Activated T-cell treated with anti-CD3 and anti-CD28 coated beads, Interleukin-2, amount 50 U/mL, for 72 hours (primary cell): ENCODE measurements at places on chromosomes 1 and 21. TPM values are rescaled to one million over a fixed set of nuclear protein-coding genes. Genes with fewer than 3 reads are reported as not detected.

The STMN1 gene
- total RNA-seq = 478 TPM

The HJV gene
- total RNA-seq = not detected

The TNFSF4 gene
- total RNA-seq = 2.0 TPM

The OR6N1 gene
- not detected for total RNA-seq

The C1orf56 gene
- total RNA-seq = 2.1 TPM

The ATP1A4 gene
- not detected for total RNA-seq

The KCNK1 gene
- 0.43 TPM for total RNA-seq

The TFAP2E gene
- total RNA-seq = 1.2 TPM

The KCNH1 gene
- not detected for total RNA-seq

The FCER1G gene
- total RNA-seq = 1.8 TPM

The OR10Z1 gene
- not detected for total RNA-seq

GRCh38 chr1:236041631-236042618, 23.0 kb downstream of the NID1 start:
- DNase-seq = no peak

GRCh38 chr1:229474509-229474908, 33.6 kb downstream of the NUP133 start:
- DNase-seq = no peak

DNA sequence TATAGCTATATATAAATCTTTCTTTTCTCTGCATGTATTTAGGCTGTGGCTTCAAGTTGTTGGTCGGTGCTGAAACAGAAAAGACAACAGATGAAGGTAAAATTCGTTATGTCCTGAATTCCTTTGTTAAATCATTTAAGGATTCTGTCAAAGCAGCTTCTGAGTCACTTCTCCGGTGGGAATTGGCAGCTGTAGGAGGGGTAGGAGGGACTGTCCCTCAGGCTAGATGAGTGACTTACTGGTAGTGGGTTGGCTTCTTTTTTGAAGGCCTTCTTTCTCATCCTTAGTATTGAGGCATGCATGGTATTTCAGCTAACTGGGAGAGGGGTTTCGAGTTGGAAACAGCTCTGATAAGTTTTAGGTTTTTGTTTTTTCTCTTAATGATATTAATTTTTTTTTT, 22.1 kb upstream of the NEXN start:
- DNase-seq = no peak

GRCh38 chr1:145985502-145986439, 10.6 kb downstream of the TXNIP start:
- no peak for DNase-seq

- no peak for DNase-seq
Measured at GRCh38 chr21:43769325-43769958, 6.7 kb downstream of the CSTB start.

DNA sequence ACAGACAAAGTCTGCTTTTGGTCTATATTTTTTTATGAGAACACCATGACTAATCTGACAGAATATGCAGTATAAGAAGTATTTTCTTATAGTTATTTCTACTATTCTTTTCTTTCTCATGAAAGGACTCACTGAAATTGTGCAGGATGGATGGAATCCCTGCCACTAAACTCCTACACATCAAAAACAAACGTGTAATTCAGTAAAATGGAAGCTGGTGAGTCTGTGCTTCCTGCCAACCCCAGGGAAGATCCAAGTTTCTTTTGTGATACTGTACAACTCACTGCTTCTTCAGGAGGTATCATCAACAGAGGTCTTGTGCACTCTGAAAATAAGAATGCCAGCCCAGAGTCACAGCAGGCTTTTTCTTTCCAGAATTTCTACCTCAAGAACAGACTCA, 241.2 kb downstream of the MRPL39 start:
- DNase-seq = no peak

DNA sequence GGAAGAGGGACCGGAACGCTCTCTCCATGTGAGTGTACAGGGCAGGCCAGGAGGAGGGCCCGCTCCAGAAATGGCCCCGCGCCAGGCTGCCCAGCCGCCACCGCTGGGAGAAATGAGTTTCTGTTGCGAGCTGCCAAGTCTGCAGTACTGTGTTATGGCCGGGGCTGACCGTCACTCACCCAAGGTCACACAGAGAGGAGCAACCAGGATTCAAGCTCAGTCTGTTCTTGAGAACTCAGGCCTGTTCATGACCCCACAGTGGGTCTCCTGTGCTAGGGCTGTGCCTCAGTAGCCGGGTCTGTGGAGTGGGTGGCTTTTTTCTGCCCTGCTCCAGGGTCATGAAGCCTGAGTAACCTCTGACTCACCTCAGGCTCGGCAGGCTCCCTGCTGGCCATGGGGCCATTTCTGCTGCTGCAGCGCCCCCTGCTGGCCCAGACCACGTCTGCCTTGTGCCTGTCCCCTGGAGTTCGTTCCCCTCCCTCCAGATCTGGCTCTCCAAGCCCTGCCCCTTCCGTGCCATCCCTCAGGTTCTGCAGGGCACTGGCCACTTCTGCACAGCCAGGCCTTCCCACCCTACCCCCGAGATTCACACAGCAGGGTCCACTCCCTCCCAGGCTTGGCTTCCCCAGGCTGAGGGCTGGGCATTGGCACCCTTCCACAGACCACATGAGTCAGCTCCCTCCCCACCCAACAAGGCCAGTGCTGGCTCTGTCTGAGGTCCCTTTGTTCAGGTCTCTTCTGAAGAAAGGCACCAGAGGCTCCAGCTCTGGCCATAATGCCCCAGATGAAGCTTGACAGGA, 51.8 kb downstream of the EDN2 start:
- DNase-seq = peak; percentile 83

GRCh38 chr21:45976701-45977311, 4.8 kb upstream of the COL6A1 start:
- no peak for DNase-seq

DNA sequence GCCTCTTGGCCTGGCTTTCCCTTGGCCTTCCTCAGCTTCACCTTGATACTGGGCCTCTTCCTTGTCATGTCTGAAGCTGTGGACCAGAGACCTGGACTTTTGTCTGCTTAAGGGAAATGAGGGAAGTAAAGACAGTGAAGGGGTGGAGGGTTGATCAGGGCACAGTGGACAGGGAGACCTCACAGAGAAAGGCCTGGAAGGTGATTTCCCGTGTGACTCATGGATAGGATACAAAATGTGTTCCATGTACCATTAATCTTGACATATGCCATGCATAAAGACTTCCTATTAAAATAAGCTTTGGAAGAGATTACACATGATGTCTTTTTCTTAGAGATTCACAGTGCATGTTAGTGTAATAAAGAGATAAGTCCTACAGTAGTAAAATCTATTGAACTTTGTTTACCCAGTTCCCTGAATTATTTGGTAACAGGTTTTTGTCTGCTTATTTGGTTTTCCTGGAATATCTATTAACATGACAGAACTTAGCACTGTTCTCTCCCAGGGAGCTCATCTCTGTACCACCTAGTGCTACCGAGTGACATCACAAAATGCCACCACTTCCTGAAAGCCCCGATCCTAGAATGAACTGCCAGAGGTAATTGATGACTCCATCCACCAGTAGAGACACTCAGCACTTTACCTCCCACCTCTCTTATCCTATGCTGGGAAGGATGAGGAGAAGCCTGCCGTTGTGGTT, 22.2 kb downstream of the UBE2T start:
- DNase-seq = no peak

- DNase-seq = no peak
Measured at GRCh38 chr1:19348441-19349198, 36.5 kb downstream of the SLC66A1 start.

GRCh38 chr1:214551436-214552173, at the start of gene PTPN14:
PTPN14 (minus strand) TSS chr1:214551602; CDS start chr1:214464803, 86,799 bp downstream.
- DNase-seq = peak; percentile 32

- DNase-seq = no peak
Measured at GRCh38 chr21:18960306-18960705, 556.7 kb upstream of the TMPRSS15 start.

GRCh38 chr1:214856843-214857242, 225.7 kb upstream of the KCNK2 start:
- no peak for DNase-seq

GRCh38 chr1:241551759-241552638, 19.8 kb downstream of the KMO start:
- DNase-seq = peak; percentile 44

DNA sequence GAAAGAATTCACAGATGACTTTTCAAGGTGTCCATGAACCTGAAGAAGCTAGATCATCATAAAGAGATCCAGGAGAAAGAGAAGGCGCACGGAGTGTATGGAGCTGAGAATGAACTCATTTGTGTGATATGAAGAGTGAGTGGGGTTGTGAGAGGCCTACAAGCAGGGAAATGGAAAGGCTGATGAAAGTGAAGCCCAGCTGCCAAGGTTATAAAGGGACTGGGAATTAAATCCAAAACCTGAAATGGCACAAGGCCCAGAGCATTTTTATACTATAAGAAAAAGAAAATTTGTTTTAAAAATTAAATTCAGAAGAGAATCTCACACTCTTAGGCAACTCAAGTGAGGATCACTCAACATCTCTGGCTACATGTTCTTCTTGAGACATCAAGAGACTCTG, 43.4 kb downstream of the HSD3B1 start:
- no peak for DNase-seq

DNA sequence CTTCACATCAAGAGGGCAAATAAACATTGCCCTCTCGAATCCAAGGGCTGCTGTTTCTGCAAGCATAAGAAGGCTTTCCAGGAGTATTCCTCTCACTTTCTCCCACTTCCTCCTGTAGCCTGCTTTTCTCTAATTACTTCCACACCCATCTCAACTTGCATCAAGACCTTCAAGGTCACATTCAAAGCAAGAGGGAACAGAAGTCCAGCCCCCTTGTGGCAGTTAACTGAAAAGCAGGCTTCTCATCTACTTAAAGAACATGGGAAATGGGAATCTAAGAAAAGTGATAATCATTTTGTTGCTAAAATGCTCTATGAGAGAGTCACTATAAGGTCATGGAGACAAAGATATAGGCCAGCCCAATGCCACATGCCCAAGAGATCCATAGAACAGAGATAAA, 874.4 kb downstream of the KCNT2 start:
- no peak for DNase-seq

- DNase-seq = no peak
Measured at GRCh38 chr1:195185736-195186135, 1422.5 kb downstream of the KCNT2 start.

DNA sequence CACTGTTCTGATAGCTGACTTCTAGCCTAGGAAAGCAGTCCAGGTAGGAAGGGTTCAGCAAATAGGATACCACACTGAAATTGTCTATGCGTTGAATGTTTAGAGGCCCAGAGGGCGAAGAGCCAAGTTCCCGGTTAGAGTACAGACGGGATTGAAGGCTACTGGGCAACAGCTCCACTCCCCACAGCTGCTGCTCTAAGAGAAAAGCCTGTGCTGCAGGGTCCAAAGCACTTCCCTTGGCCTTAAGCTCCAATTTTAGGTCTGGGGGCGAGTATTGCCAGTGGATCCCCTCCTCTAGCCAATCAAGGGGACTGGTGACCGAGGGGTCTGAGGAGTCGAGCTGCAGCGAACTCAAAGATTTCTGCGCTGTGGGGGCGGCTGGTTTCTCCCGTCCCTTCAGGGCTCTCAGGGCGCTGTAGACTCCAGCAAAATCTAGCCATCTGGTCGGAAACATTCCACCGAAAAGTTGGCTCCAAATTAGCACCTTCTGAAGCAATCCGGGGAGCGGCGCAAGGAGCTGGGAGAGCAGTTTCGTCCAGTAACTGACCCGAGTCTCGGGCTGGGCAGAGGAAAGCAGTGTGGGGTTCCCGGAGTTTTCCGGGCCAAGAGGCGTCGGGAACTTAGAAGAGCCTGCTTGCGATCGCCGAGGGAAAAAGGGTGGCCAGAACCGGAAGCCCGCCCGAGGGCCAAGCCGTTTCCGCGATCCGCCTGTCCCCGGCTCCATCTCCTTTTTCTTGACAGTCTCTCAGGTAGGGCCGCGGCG, 748 bp downstream of the PPP1R15B start:
- DNase-seq = peak; percentile 53

GRCh38 chr1:214282630-214283242, 1.8 kb downstream of the SMYD2 start:
- peak; percentile 27 for DNase-seq

DNA sequence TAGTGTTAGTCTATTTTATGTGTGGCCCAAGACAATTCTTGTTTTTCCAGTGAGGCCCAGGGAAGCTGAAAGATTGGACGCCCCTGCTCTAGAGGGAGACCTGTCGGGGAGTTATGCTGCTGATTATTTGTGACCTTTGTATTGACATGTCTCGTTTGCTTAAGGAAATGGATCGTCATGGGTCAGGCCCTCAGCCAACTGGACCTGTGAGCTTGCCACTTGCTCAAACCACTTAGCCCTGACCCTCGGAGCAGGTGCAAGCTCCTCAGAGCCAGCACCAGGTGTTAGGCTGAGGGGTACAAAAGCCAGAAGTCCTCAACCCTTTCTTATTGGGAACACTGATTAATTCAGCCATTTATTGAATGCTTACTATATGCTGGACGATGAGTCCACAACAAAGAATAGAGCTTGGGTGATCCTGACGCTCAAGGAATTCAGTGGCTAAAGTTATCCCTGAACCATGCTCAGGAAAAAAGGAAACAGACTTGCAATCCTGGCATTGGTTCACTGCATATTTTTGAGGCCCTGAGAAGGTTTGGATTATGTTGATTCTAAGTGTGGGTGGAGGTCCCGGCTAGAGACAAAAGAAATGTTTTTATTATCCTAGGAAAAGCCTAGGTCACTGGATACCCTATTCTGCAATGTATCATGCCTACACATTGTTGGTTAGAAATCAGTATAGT, 19.0 kb downstream of the TGFB2 start:
- DNase-seq = no peak

DNA sequence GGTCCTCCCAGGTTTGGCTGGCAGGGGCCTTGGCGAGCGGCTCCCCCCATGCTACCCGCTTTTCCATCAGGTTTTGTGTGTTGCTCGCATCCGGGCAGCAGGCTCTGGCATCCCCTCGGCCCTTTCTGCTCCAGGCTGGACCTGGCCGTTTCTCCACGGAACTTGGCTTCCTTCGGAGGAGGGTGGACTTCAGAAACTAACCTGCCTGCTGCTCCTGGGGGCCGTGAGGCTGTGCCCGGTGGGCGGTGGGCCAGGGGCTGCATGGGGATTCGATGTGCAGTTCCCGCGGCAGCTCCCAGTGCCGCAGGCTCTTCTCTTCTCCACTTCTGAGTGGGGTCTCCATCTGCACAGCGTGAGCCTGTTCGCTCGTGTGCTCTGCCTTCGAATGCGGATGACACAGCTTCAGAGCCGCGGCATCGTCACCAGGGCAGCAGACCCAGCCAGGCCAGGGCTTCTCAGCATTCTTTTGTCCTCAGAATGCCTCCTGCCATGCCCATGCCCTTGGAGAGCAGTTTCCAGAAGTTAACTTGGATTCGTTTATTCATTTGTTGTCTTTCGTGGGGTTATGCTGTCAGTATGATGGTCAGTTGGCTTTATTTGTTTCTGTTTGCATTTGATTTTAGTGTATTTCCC, 36.4 kb downstream of the PRKCZ start:
- no peak for DNase-seq

- no peak for DNase-seq
Measured at GRCh38 chr1:150577557-150578271, 1.7 kb downstream of the MCL1 start.
